Large intestine (tissue), 12 donors: ENCODE measurements at places on chromosomes 7 and 10.

- no peak for DNase-seq
Observed at GRCh38 chr7:36278620-36279172, 111.0 kb upstream of the ANLN start.

DNA sequence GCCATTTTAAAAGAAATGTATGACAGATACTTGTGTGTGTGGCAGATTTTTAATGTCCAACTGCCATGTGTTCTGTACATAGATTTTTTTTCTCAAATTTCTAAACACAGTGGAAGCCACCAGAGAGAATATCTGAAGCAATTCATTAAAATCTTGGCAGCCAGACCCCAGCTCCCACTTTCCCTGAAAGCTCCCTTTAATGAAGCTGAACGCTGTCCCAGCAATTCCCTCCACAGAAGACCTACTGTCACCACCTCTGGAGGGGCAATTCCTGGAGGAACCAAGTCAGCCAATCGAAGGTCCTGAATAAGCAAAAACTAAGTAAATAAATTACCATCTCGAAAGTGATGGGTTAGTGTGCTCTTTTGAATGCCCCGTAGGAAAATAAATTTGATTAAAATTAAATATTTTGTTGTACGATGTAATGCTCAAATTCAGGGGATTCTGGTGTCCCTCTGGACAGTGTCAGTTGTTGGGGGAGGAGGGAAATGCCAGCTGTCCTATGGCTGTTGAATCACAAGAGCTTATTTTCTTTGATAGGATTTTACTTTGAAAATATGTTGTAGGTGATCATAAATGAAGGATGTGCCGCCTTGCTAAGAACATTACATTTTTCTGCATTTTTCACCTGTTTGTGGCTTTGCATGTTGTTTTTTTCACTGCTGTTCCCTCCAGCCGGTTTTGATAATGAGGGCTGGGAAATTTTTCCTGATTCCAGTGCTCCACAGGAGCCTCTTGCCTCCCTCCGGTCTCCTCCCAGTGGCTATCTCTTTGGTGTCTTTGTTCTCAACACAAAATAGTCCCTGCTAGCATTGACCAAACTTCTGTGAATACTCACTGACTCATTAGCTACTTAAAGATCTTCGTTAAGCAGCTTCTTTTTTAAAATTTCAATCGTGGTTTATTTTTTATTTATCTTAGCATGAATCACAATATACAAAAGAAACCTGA is 9.2 kb upstream of the GSAP start:
- DNase-seq, result no peak

DNA sequence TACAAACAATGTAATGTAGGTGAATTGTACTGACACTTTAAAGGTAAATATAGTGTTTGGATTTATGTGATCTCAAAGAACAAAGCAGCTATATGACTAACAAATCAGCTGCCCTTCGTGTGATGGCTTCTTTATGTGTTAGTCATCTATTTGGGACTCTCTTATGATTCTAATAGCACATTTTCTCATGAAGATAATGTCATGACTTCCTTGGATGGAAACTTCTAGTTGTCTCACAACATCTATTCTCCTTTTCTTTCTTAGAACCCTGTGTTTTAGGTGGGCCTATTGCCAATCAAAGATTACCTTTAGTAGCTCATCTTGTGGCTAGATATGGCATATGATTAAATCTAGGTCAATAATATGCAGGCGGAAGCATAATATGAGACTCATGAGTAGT is 45.0 kb downstream of the TMEM106B start:
- DNase-seq, result no peak

DNA sequence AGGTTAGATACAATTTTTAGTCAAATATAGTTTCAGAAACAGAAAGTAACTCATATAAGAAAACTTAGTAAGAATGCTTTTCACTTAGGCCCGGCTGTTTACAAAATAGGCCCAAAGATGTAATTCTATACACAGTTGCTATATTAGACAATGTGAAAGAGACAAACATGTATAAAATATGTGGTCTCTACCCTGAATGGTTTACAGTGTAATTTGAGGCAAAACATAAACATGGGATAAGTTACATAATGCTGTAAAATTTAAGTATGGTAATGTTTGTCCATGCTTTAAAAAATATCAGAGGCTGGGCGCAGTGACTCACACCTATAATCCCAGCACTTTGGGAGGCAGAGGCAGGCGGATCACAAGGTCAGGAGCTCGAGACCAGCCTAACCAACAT is 18.7 kb downstream of the KRIT1 start:
- no peak for DNase-seq

DNA sequence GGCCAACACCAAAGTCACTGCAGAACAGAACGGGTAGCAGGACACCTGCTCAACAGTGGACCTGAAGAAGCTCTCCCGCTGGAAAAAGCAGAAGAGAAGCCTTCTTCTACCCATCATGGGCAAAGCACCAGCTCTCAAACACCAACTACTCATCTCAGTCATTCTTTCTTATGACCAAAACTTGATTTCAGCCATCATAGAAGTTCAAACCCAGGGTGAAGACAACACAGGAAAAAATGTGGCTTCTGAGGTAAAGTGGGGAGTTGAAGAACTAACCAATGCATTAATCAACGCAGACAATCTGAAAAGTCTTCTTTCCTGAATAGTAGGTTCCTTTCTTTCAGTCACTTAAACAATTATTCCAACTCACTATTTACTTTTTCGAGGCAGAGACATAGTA is 83.3 kb downstream of the ELMO1 start:
- DNase-seq, result no peak

DNA sequence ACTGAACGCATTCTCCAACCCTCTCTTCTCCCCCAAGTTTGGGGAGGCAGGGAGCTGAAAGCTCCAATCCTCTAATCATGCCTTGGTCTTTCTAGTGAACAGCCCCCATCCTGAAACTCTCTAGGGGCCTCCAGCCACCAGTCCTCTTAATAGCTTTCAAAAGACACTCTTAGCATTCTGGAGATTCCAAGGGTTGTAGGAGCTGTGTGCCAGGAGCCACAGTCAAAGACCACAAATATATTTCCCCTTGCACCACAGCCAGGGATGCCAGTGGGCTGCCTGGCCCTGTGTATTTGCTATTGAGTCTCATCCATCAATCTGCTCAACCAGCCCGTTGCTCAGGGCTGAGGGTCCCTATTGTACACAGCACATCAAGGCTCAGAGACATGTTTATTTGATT is 18.5 kb upstream of the MLXIPL start:
- no peak for DNase-seq

- no peak for DNase-seq
Observed at GRCh38 chr10:50286517-50286916, 35.2 kb upstream of the ASAH2 start.

GRCh38 chr10:102827597-102827975 is 9.6 kb downstream of the CYP17A1 start:
- no peak for DNase-seq

DNA sequence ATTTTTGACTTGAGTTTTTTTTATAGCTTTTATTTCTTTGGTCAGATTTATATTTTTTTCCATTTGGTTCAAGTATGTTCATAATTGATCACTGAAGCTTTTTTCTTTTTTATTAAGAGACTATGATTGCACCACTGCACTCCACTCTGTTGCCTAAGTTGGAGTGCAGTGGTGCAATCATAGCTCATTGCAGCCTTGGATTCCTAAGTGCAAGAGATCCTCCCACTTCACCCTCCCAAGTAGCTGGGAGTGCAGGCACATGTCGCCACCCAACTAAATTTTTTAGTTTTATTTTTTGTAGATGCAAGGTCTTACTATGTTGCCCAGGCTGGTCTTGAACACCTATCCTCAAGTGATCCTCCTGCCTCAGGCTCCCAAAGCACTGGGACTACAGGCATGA is 97.7 kb upstream of the KIF5B start:
- no peak for DNase-seq

DNA sequence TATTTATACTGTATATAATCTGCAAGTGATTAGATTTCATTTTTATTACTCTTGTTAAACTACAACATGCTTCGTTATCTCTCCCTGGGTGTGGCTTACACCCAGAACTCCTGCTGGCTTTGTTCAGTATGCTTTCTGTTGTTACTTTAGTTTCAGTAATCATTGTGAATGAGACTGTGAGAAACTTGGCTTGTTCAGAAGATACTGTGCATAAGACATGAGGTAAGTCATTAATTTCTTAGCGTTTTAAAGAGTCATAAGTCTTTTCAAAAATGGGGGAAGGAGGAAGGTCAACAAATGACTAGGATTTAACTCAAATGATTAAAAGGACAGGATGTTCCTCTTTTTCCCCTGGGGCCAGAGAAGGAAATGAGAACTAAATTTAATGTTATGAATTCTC is 11.6 kb upstream of the ADD3 start:
- DNase-seq, result peak; percentile 72

- peak; percentile 22 for DNase-seq
Observed at GRCh38 chr7:3558400-3558799, 257.3 kb downstream of the SDK1 start.

GRCh38 chr10:108597031-108597430 is 1326.3 kb downstream of the XPNPEP1 start:
- DNase-seq, result no peak

GRCh38 chr7:132687981-132688383 is 111.7 kb upstream of the PLXNA4 start:
- DNase-seq, result no peak

- DNase-seq, result no peak
Observed at GRCh38 chr10:110651044-110651958, 7.2 kb downstream of the RBM20 start.

DNA sequence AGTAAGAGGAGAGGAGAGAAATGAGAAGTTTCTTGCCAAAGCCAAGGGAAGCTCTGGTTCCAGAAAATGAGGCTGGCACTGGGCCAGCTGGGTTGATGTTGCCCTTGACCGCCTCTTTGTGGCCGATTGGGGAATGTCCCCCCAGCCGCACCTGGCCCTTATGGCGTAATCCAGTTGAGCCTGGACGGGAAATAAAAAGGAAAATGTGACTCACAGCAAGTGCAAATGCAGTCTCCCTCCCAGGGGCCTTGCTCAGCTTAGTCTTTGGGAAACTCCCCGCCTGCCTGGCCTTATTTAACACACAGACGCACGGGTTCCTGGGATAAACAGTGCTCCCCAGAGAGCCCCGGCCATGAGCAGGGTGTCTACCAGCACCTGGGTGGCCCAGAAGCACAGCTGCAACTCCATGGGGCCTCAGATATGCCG is 174.8 kb downstream of the KIAA1217 start:
- peak; percentile 96 for DNase-seq

DNA sequence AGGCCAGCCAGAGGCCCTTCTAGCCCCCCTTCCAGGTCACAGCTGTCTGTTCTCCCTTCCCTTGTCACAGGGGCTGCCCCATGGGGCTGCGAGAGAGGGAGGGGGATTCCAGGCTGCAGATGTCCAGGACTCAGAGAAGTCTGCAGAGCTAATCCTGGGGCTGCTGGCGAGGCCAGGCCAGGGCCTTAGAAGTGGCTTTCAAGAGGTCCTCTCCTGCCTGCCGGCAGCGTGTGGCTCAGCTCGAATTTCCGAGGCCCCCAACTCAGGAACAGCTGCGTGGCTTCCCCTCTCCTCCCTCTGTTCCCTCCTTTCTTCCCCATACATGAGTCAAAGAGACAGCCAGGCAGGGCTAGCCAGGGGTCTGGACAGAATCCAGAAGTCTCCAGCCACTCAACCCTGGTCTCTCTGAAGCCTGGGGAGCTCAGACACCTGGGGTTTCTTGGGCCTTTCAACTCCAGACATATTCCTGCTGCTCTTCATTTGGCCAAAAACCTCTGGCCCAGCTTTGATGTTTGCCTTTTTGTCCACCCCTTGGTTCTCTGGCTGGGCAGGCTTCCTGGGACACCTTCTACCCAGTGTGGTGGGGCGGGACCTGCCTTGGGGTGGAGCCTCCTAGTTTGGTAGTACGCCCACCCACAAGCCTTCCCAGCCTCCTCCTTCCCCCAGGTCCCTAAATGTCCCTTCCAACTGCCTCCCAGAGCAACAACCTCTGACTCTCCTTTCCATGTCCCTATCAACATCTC is 21.8 kb upstream of the EIF5AL1 start:
- DNase-seq, result no peak

GRCh38 chr10:62726638-62727037 is 77.9 kb upstream of the ADO start:
- DNase-seq, result no peak

DNA sequence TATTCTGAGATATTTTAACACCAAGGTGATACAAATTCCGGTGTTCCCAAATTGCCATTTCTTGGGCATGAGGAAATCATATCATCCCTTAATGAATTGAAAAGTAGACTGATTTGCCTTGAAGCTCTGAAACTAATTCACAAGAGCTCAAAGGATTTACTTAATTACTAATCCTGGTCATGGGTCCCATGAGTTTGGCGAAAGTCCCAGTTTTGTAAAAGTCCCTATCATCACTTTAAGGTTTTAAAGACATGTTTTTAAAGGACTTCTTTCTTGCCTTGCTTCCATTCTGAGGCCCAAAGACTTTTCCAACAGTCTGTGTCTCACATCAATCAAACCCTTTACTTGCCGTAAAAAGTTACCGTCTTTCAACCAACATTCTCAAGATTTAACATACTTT is 377.9 kb downstream of the DNAJB9 start:
- DNase-seq, result no peak

DNA sequence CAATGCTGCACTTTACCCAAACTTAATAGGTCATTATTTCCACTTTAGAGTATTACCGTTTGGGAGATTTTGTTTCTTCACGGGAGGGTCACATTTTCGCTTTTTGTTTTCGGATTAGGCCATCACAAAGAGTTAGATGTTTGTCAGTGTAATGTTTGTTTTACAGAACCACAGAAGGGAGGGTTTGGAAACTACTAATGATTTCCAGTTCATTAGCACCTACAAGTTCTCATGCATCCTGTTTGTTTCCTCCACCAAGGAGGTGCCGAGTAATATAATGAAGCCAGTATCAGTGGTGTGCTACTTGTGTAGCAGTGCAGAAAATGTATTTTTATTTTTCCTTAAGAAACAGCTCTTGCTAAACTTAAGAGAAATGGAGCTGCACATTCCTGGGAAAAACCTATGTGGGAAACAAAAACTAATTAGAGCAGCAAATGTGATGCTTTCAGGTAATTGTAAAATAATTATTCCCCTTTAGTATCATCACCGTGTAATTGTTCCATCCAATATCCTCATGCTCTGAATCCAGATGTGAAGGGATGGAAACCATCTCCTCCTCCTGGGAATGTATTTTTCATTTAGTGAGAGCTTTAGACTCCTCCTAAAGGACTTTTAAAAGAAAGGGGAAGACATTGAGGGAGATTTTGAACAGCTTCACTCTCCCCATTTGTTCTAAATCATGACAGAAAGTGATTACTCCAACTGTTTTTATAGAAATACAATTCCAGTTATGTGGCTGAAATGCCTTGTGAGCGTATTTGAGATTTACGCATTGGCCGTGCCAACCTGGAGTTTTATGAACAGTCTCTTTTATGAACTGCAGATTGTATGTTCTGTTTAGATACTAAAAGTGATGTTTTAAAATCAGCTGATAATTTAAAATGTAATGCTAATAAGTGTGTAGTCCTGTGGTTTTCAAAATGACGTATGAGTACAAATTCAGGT is 5.6 kb downstream of the CELF2 start:
- DNase-seq, result no peak
